Heart left ventricle (tissue), 16 donors: ENCODE measurements at places on chromosomes 7 and 10. TPM values are rescaled to one million over a fixed set of nuclear protein-coding genes. Genes with fewer than 3 reads are reported as not detected.

- no peak overlapping the region for H3K27ac ChIP-seq
- H3K4me3 ChIP-seq: no peak overlapping the region
- H3K4me1 ChIP-seq: no peaks in the 10 kb centered on the region
- DNase-seq: no peak
Measured at GRCh38 chr7:38169847-38170246, 8.2 kb upstream of the STARD3NL start.

- DNase-seq: no peak
- H3K4me3 ChIP-seq: no peak overlapping the region
- H3K36me3 ChIP-seq: no peaks in the 10 kb centered on the region
- H3K27me3 ChIP-seq: no peaks in the 10 kb centered on the region
- H3K27ac ChIP-seq: no peak overlapping the region
Measured at GRCh38 chr10:111116211-111116610, 39.4 kb downstream of the ADRA2A start.

DNA sequence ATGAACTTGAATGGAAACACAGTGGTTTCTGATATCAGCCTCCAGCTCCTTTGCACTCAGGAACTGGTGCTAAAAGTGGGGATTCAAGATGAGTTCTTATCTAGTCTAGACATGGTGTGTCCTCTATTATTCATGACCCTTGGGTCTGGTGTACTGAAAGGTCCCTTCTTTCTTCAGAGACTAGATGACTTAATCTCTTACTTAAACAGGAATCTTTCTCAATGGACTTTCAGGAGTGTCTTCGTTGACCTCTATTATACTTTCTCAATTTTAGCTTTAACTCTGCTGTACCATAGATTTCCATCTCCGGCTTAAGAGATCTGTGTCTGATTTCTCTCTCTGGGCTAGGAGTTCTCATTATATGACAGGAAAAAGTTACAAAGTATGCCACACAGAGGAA, 83.5 kb upstream of the INHBA start:
- H3K4me3 ChIP-seq: no peak overlapping the region
- no peaks in the 10 kb centered on the region for H3K36me3 ChIP-seq
- no peak overlapping the region for H3K27ac ChIP-seq
- no peaks in the 10 kb centered on the region for H3K4me1 ChIP-seq

GNAT3 gene
- not detected for polyA plus RNA-seq

DNA sequence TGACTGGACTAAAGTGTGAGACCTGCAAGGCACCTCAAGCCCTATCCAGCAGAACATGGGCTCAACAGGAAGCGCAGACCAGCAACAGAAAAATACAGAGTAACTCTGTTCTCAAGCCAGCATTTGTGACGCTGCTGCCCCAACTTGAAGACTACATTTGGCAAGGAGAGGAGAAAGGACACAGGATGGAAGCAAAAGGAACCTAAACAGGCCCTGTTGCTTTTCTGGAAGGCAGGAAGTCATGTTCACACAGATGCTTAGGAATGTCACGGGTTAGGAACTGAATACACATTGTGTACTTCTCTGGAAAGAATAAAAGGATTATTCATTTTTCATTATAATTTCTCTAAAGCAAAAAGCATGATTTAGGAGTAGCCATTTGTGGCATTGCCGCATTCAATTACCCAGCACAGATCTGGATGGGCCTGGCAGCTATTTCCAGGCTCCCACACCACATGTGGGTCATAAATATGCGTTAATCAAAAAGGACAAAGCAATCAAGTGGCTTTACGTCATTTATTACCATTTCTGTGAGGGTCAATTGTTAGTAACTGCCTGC, 19.8 kb upstream of the TOMM7 start:
- peak overlapping the region; percentile 81 for H3K27ac ChIP-seq
- H3K4me3 ChIP-seq: no peak overlapping the region
- DNase-seq: no peak
- H3K27me3 ChIP-seq: no peaks in the 10 kb centered on the region
- H3K4me1 ChIP-seq: peaks cover 11% of the 10 kb centered on the region

DNA sequence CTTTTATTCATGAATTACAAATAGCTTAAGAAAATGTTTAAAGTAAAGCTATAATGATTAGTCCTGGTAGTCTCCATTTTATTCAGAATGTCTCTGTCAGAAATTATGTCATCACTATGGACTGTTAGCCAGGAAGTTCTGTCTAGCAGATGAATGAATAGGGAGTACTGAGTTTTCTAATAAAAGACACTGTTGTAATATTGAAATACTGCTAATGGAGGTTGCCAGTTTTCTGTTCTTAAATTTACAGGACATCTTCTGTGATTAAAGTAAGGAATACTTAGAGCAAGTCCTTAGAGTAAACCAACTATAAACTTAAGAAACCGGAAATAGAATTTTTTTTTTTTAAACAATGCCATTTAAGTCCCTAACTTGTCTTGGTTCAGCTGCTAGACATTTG, 309.8 kb downstream of the ADK start:
- H3K27me3 ChIP-seq: no peaks in the 10 kb centered on the region
- peaks cover 8% of the 10 kb centered on the region for H3K4me1 ChIP-seq
- no peak overlapping the region for H3K27ac ChIP-seq
- no peak overlapping the region for H3K4me3 ChIP-seq

GRCh38 chr10:1141701-1142100, 85.5 kb downstream of the WDR37 start:
- no peaks in the 10 kb centered on the region for H3K4me1 ChIP-seq
- no peaks in the 10 kb centered on the region for H3K36me3 ChIP-seq
- DNase-seq: no peak
- no peak overlapping the region for H3K27ac ChIP-seq
- H3K4me3 ChIP-seq: no peak overlapping the region

- peaks cover 64% of the 10 kb centered on the region for H3K36me3 ChIP-seq
- no peak overlapping the region for H3K27ac ChIP-seq
- no peak overlapping the region for H3K4me3 ChIP-seq
- H3K4me1 ChIP-seq: peaks cover 18% of the 10 kb centered on the region
- DNase-seq: no peak
Measured at GRCh38 chr10:122246830-122247520, 24.1 kb upstream of the BTBD16 start.

AKR1C4 gene
- not detected for polyA plus RNA-seq
